ENCODE measurements at places on chromosomes 3 and 15.

DNA sequence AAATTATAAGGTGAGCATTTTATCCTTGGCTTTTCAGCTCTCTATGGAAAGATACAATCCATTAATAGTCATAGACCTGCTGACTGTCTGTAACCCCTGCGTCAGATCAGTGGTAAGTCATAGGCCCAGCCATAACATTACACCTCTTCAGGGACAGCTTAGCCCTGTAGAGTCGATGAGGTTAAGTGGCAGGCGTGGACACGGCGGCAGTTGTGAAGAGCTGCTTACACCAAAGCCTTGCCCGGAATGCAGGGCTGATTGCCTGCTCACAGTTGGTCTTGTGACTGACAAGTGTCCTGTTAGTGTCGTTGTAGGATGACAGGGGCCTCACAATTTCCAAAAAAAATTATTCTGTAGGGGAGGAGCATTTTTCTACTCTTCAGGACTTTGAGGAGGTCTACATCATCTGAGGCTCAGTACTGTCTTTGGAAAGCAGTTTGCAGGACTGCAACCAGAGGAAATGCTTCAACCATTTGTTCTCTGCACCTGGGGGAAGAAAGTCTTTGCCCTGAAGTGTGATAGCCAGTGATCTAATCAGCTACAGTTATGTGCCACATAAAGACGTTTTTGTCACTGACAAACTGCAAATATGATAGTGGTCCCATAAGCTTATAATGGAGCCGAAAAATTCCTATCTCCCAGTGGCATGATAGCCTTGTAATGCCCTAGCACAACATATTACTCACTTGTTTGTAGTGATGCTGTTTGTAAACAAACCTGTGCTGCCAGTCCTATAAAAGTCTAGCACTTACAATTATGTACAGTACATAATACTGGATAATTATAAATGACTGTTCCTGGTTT is 14.9 kb upstream of the SELENOT start:
- no peak for DNase-seq

DNA sequence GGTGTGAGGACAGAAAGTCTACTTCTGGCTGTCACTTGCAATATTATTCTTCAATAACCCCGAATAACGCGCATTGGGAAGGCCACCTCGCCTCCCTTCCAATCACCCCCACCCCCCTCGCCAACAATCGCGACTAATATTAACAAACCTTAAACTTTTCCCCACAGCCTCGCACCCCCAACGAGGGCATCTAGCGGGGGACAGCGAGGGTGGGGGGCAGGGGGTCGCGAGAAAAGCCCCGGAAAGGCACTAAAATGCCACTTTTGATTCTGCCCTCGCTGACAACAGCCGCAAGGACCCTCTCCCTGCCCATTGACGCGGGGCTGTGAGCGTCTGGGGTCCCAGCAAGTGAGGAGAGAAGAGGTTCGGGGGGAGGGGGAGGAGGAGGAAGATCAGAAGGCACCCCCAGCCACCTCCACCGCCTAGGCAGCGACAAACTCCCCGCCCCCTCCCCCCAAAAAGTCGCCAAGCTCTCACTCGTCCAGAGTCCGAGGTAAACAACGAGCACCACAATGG is 868 bp downstream of the SATB1 start:
- DNase-seq: no peak

- no peak for DNase-seq
Measured at GRCh38 chr3:15660055-15660935, 58.8 kb downstream of the BTD start.

DNA sequence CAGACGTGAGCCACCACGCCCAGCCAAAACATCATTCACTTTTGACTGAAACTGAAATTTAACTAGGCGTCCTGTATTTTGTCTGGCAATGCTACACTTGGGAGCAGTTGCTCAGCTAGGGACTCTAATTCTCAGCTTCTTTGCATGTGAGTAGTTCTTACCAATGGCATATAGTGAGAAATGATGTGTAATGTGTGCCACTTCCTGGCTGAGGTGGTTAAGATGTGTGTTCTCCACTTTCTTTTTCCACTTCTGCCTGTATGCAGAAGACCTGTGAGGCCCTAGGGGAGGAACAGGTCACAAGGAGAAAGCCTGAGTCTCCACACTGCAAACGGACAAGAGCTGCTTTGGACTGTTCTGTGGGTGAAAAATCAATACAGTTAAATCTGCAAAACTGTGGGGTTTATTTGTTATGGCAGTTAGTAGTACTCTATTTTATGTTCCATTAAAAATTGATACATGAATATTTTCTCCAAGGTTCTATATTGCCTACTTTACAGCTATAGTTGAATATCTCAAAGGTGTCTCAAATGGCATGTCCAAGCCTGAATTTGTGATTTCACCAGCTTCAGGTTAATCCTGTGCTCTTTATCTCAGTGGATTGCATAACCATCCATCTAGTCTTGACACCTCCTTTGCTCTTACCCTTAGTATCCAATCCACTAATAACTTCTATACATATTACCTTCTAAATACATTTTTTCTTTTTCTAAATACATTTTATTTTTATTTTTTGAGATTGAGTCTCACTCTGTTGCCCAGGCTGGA is 59.3 kb downstream of the NR1D2 start:
- no peak for DNase-seq

GRCh38 chr3:11625376-11626083 is 18.2 kb downstream of the VGLL4 start:
- DNase-seq: no peak

DNA sequence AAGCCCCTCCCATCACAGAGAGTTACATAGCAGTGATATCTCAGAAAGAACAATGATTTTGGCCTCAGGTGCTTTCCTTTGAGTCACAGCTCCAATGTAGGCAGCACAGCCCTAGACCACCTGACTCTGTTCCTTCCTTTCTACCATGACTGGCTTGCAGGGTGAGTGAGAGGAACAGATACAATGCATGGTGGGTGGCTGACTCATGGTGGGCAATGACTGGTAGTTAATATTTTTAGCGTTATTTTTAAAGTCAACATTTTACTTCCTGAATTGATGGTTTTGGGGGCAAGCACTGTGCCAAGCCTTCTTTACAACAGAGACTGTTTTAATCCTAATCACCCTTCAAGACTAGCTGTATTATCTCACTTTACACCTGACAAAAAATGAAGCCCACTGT is 32.8 kb upstream of the ST3GAL6 start:
- no peak for DNase-seq

Measured in femur (tissue), 1 donor.